ENCODE measurements at places on chromosomes 2 and 18.
A peak's percentile ranks its signal among the peaks of the same experiment; 100 is the strongest.

- peak overlapping the region; percentile 32 for H3K27ac ChIP-seq
- no peaks in the 10 kb centered on the region for H3K36me3 ChIP-seq
- peaks cover 5% of the 10 kb centered on the region for H3K4me1 ChIP-seq
- DNase-seq, result no peak
- H3K27me3 ChIP-seq, result peaks cover 3% of the 10 kb centered on the region
Measured at GRCh38 chr2:37357530-37357929, 13.1 kb downstream of the QPCT start.

DNA sequence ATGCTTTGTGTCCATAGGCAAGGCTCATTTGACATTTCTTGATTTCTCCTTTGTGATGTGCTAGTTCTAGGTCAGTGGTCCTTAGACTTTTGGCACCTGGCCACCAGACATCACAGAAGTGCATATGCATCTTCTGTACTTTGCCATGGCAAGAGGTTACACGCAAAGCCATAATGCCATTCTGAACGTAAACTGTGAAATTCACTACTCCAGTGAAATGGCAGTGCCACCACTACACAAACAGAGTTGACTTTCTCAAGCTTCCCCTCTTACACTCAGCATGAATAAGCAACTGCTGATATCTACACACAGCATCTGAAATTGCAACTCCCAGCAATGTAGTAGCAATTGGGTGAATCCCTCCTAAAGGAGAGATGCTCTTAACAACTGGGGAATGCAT is 729.3 kb downstream of the DPP10 start:
- H3K36me3 ChIP-seq, result peaks cover 5% of the 10 kb centered on the region
- H3K27me3 ChIP-seq, result no peaks in the 10 kb centered on the region
- H3K4me1 ChIP-seq, result peaks cover 36% of the 10 kb centered on the region
- no peak for DNase-seq
- H3K4me3 ChIP-seq, result no peak overlapping the region

DNA sequence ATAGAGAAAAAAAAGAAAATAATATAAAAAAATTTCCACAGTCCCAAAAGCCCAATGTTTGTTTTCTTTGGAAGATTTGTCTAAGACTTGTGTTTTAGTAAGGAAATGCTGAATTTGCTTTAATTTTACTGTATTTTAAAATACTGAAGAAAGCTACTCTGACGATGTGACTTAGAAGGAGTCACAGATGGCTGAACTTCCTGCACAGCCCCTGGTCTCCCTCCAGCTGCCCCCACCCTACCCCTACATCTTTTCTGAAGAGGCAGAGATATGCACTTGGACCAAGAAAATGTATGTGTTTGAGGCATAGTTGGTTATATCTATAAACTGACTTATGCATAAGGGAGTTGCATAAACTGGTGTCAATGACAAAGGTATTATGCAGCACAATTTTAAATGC is 172.3 kb downstream of the CDH2 start:
- no peak for DNase-seq
- peaks cover 1% of the 10 kb centered on the region for H3K4me1 ChIP-seq
- H3K4me3 ChIP-seq, result no peak overlapping the region
- no peak overlapping the region for H3K27ac ChIP-seq

GRCh38 chr2:235347691-235348090 is 146.2 kb upstream of the AGAP1 start:
- H3K4me3 ChIP-seq, result no peak overlapping the region
- DNase-seq, result no peak
- H3K27ac ChIP-seq, result no peak overlapping the region
- no peaks in the 10 kb centered on the region for H3K4me1 ChIP-seq
- H3K27me3 ChIP-seq, result peaks cover 18% of the 10 kb centered on the region

- no peaks in the 10 kb centered on the region for H3K27me3 ChIP-seq
- H3K36me3 ChIP-seq, result no peaks in the 10 kb centered on the region
- DNase-seq, result no peak
- no peak overlapping the region for H3K4me3 ChIP-seq
- H3K27ac ChIP-seq, result no peak overlapping the region
- H3K4me1 ChIP-seq, result no peaks in the 10 kb centered on the region
Measured at GRCh38 chr2:187774551-187775071, 220.4 kb upstream of the TFPI start.

- H3K4me1 ChIP-seq, result peaks cover 3% of the 10 kb centered on the region
- no peaks in the 10 kb centered on the region for H3K27me3 ChIP-seq
- DNase-seq, result no peak
- H3K27ac ChIP-seq, result no peak overlapping the region
Measured at GRCh38 chr18:34809451-34810072, 99.5 kb downstream of the DTNA start.

- H3K4me1 ChIP-seq, result no peaks in the 10 kb centered on the region
- no peaks in the 10 kb centered on the region for H3K36me3 ChIP-seq
- no peak for DNase-seq
- H3K27me3 ChIP-seq, result peaks cover 50% of the 10 kb centered on the region
Measured at GRCh38 chr2:18123211-18123570, 244.7 kb downstream of the KCNS3 start.

- no peak overlapping the region for H3K27ac ChIP-seq
- H3K36me3 ChIP-seq, result no peaks in the 10 kb centered on the region
- DNase-seq, result no peak
Measured at GRCh38 chr2:174617120-174617519, 19.5 kb upstream of the WIPF1 start.

DNA sequence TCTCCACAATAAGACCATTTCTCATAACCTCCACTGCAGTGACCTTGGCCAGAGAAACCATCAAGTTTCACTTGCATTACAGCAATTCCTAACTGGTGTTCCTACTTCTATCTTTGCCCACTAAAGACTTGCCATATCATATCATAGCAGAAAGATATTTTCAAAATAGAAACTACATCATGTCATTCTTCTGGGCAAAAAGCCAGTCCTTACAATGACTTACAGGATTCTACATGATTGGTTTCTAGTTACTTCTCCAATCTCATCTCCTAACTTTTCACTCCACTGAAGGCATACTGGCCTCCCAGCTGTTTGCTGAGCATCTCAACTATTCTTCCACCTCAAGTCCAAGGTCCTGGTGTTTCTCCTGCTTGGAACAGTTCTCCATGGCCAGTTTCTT is 151.4 kb downstream of the HNMT start:
- H3K4me3 ChIP-seq, result no peak overlapping the region
- H3K27me3 ChIP-seq, result no peaks in the 10 kb centered on the region
- no peaks in the 10 kb centered on the region for H3K4me1 ChIP-seq

GRCh38 chr2:7976206-7976605 is 705.6 kb upstream of the ID2 start:
- no peak overlapping the region for H3K27ac ChIP-seq
- peaks cover 2% of the 10 kb centered on the region for H3K27me3 ChIP-seq
- H3K4me3 ChIP-seq, result no peak overlapping the region
- peaks cover 14% of the 10 kb centered on the region for H3K4me1 ChIP-seq
- no peak for DNase-seq

DNA sequence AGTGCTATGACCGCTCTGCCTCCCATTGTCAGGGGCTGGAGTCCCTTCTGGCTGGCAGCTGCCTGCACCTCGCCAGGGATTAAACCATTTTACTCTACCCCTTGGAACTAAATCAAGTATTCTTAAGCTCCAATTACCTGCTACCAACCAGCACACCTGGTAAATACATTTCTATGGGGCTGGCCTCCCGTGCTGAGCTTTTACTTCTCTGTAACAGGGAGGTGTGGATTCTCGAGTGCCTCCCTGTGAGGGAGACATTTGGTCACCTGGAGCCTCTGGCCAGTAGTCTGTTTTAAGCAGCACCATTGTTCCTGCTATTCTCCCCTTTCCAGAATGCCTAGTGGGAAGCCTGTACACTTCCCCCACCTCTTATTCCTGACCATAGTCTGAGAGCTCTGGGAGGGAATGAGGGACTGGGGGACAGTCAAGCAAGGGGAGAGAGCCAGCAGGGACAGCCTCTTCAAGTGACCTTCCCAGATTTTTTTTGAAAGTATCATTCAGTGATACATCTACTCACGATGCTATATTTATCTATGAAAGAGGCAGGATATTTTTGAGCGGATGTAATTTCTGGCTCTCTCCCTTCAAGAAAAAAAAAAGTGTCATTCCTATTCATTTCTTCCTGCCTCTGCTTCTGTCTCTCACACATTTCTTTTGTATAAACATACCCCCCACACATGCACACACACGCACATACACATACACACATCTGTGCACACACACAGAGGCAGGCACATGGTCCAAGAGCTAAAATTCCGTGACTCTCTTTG is 112.8 kb downstream of the CAPN13 start:
- no peak overlapping the region for H3K27ac ChIP-seq
- peaks cover 4% of the 10 kb centered on the region for H3K4me1 ChIP-seq
- no peak overlapping the region for H3K4me3 ChIP-seq
- DNase-seq, result no peak
- H3K36me3 ChIP-seq, result no peaks in the 10 kb centered on the region

GRCh38 chr2:72963423-72964145 is 46.3 kb downstream of the EMX1 start:
- DNase-seq, result no peak
- no peaks in the 10 kb centered on the region for H3K36me3 ChIP-seq
- H3K4me3 ChIP-seq, result no peak overlapping the region
- peaks cover 8% of the 10 kb centered on the region for H3K4me1 ChIP-seq
- no peaks in the 10 kb centered on the region for H3K27me3 ChIP-seq
- H3K27ac ChIP-seq, result peak overlapping the region; percentile 53

DNA sequence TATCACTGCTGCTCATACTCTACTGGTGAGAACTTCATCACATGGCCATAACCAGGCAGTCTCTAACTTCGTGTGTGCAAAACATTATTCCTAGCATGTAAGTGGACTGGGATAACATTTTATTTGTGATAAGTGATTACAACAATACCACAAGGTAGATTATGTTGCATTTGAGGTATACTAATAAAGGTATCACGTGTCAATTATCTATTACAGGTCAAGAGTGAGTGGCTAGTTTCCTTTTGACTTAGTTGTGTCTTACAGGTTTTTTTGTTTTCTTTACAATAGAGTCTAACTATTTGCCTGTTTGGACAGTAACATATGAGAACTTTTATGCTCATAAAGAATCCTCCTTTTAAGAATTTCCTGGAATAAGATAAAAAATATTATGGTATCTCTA is 67.2 kb upstream of the DSC1 start:
- peaks cover 37% of the 10 kb centered on the region for H3K4me1 ChIP-seq
- H3K4me3 ChIP-seq, result no peak overlapping the region
- no peaks in the 10 kb centered on the region for H3K36me3 ChIP-seq
- no peaks in the 10 kb centered on the region for H3K27me3 ChIP-seq
- peak overlapping the region; percentile 89 for H3K27ac ChIP-seq

GRCh38 chr2:159094173-159094737 is 125.8 kb downstream of the TANC1 start:
- no peaks in the 10 kb centered on the region for H3K27me3 ChIP-seq
- H3K27ac ChIP-seq, result peak overlapping the region; percentile 85
- H3K4me1 ChIP-seq, result peaks cover 70% of the 10 kb centered on the region
- peaks cover 21% of the 10 kb centered on the region for H3K36me3 ChIP-seq

- peaks cover 13% of the 10 kb centered on the region for H3K36me3 ChIP-seq
- no peaks in the 10 kb centered on the region for H3K27me3 ChIP-seq
- no peaks in the 10 kb centered on the region for H3K4me1 ChIP-seq
- no peak for DNase-seq
Measured at GRCh38 chr2:201327678-201328077, 29.5 kb downstream of the FLACC1 start.

DNA sequence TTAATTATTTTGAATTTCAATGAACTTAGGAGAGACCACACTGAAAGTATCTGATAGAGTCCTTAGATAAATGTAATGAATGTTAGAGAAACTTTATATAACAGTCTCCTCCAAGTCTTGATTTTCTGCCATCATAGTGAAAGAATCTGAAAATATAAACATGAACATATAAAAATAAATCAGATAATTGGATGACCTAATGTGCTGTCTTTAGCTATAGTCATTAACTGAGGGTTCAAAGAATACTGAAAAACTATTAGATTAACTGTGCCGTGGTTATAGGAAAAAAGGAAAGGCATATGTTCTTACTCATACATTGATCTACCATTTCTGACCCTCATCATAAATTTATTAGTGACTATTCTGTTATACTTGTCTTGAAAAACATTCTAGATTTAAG is 47.0 kb upstream of the SPAG16 start:
- no peaks in the 10 kb centered on the region for H3K27me3 ChIP-seq
- no peak overlapping the region for H3K4me3 ChIP-seq
- H3K36me3 ChIP-seq, result no peaks in the 10 kb centered on the region
- peak overlapping the region; percentile 61 for H3K27ac ChIP-seq
- no peak for DNase-seq
- peaks cover 37% of the 10 kb centered on the region for H3K4me1 ChIP-seq

GRCh38 chr18:28007841-28008240 is 169.1 kb downstream of the CDH2 start:
- H3K27ac ChIP-seq, result no peak overlapping the region
- no peak for DNase-seq
- no peaks in the 10 kb centered on the region for H3K36me3 ChIP-seq
- peaks cover 12% of the 10 kb centered on the region for H3K4me1 ChIP-seq
- H3K4me3 ChIP-seq, result no peak overlapping the region
- no peaks in the 10 kb centered on the region for H3K27me3 ChIP-seq

DNA sequence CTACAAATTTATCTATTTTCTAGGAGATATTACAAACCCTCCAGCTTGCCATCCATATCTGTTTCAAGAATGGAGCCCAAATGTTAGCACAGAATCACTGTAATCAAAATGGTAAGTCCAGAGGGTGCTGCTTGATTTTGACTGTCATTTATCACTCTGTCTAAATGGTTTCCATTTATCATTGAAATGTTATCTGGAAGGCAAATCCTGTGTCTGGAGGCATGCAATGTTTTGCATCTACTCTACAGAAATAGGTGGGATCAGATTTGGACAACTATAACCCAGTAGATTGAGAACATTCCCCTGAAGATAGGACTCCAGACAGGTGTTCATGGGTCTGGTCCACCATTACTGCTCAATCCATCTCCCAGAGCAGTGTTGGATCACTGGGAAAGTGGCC is 128.7 kb downstream of the MAIP1 start:
- no peaks in the 10 kb centered on the region for H3K27me3 ChIP-seq
- no peak for DNase-seq
- H3K4me1 ChIP-seq, result peaks cover 8% of the 10 kb centered on the region
- no peak overlapping the region for H3K27ac ChIP-seq

DNA sequence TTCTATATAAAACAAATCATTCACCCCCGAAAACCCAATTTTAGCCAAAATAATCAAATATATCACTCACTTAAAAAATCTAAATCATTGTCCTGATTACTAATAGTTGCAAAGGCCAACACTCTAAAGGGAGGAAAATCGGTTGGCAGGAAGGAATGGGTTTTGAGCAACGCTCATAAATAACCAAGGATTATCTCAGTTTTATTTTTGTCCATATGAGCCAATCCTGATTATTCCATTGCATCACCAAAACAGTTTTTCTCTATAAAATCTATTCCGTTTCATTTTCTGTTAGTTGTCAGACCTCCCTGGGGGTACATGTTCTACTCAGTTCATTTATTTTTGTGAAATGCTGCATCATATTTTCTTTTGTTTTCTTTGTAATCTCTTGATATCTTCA is 174.1 kb downstream of the LRATD1 start:
- no peak overlapping the region for H3K4me3 ChIP-seq
- H3K27me3 ChIP-seq, result no peaks in the 10 kb centered on the region
- no peak overlapping the region for H3K27ac ChIP-seq
- H3K36me3 ChIP-seq, result no peaks in the 10 kb centered on the region
- no peak for DNase-seq

- H3K4me3 ChIP-seq, result no peak overlapping the region
- no peaks in the 10 kb centered on the region for H3K36me3 ChIP-seq
- peaks cover 70% of the 10 kb centered on the region for H3K4me1 ChIP-seq
- DNase-seq, result no peak
- H3K27me3 ChIP-seq, result no peaks in the 10 kb centered on the region
- peak overlapping the region; percentile 67 for H3K27ac ChIP-seq
Measured at GRCh38 chr2:36618381-36618780, 20.4 kb upstream of the FEZ2 start.
